ENCODE measurements at places on chromosomes 7 and 10.

GRCh38 chr7:2607122-2607922 lies 24.5 kb upstream of the TTYH3 start:
- no peak for DNase-seq

DNA sequence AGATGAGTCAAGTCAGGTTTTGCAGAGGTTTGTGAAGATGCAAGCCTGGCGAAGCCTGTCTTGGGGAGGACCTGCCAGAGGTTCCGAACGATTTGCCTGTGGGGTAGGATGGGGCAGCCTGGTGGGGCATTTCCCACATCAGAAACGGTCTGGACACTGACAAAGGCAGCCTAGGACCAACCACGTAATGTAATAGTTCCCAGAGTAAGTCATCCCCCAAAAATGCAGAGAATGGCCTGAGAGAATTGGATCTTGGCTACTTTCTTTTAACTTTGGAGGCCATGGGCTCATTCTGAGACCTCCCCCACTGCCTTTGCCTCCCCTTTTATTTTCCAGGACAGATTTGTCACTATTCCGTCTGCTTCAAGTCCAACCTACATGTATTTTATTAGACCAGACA lies 168.9 kb upstream of the SH2B2 start:
- DNase-seq = no peak

- DNase-seq = no peak
These were observed 258.7 kb downstream of the CCDC3 start for GRCh38 chr10:12742771-12743170.

- peak; percentile 9 for DNase-seq
These were observed 2.3 kb upstream of the ELFN1 start for GRCh38 chr7:1667566-1668395.

- DNase-seq = no peak
These were observed 51.1 kb upstream of the LYZL1 start for GRCh38 chr10:29237786-29238185.

- no peak for DNase-seq
These were observed 8.3 kb downstream of the PRRT4 start for GRCh38 chr7:128353189-128353588.

DNA sequence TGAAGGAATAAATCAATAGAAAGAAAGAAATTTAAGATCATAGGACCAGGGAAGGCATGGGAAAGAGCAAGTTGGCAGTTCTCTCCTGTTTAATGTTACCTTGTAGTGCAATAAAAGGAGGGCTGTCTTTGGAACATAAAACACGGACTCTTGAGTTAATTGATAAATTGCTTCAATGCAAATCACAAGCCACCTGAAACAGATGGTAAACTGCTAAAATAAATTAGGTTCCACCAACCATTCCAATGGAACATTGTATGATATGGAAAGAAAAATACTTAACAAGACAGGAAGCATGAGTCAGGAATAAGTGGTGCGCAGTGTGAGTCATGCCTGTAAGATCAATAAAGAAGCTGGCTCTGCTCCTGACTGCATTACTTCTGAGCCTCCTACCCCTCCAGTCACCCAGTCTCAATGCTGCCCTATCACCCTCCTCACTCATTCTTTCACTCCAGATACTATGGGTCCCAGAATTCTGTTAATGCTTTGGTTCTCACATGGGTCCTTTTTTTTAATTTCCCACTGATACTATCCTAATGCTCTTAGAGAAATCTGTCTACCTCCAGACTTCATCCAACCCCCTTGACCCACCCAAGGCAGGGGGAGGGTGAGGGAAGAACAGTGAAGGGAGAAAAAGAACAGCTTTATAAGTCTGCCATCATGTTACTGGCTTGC lies 78.9 kb downstream of the LRRC17 start:
- peak; percentile 14 for DNase-seq

DNA sequence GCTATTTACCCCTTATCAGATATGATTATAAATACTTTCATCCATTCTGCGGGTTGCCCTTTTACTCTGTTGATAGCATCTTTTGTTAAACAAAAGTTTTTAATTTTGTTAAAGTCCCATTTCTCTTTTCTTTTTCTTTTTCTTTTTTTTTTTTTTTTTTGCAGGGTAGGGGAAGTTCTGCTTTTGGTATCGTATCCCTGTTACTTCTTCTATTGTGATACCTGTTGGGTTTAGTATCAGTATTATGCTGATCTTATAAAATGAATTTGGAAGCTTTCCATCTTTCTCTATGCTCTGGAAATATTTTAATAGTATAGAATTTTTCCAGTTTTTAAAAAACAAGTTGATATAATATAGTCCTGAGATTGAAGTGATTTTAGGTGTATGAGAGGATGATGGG lies 6.0 kb downstream of the CCNJ start:
- DNase-seq = no peak

GRCh38 chr7:101924171-101924570 lies 106.7 kb downstream of the CUX1 start:
- peak; percentile 49 for DNase-seq

GRCh38 chr10:122463466-122464249 lies 2.3 kb downstream of the HTRA1 start:
- DNase-seq = no peak

- DNase-seq = no peak
These were observed 109.2 kb downstream of the PDGFA start for GRCh38 chr7:410395-410910.

All from activated CD4-positive, alpha-beta memory T cell treated with anti-CD3 and anti-CD28 coated beads for 36 hours (primary cell).